ENCODE measurements at places on chromosomes 4 and X. TPM values are rescaled to one million over a fixed set of nuclear protein-coding genes. Genes with fewer than 3 reads are reported as not detected.
A peak's percentile ranks its signal among the peaks of the same experiment; 100 is the strongest.

- peak; percentile 83 for DNase-seq
- H3K4me1 ChIP-seq = peaks cover 24% of the 10 kb centered on the region
- H3K4me3 ChIP-seq = no peak overlapping the region
- no peaks in the 10 kb centered on the region for H3K27me3 ChIP-seq
These were observed 137.8 kb upstream of the DUSP21 start for GRCh38 chrX:44705817-44706551.

DNA sequence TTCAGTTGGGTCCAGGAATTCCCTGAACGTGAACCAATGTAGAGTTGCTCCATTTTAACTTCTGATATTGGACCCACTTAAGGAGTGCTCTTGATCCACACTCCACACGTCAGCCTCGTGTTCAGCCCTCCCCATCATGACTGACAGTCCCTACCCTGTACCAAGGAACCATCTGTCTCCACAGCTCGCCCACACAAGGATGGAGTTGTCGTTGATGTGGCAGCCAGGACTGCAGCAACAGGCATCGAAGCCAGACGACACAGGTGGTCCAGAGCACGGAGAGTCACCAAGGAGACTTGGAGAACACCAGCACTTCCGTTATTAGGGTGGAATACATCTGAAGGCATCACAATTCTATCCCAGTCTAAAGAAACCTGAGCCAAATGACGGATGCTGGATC is 472.1 kb upstream of the NR3C2 start:
- no peak overlapping the region for H3K27ac ChIP-seq
- no peaks in the 10 kb centered on the region for H3K4me1 ChIP-seq
- H3K27me3 ChIP-seq = no peaks in the 10 kb centered on the region
- no peak overlapping the region for H3K4me3 ChIP-seq
- DNase-seq = no peak

The WAS gene
- total RNA-seq = not detected

The EMCN gene
- not detected for total RNA-seq

The CT83 gene
- not detected for total RNA-seq
